T-helper 1 cell (primary cell): ENCODE measurements at places on chromosomes 5 and 9.

DNA sequence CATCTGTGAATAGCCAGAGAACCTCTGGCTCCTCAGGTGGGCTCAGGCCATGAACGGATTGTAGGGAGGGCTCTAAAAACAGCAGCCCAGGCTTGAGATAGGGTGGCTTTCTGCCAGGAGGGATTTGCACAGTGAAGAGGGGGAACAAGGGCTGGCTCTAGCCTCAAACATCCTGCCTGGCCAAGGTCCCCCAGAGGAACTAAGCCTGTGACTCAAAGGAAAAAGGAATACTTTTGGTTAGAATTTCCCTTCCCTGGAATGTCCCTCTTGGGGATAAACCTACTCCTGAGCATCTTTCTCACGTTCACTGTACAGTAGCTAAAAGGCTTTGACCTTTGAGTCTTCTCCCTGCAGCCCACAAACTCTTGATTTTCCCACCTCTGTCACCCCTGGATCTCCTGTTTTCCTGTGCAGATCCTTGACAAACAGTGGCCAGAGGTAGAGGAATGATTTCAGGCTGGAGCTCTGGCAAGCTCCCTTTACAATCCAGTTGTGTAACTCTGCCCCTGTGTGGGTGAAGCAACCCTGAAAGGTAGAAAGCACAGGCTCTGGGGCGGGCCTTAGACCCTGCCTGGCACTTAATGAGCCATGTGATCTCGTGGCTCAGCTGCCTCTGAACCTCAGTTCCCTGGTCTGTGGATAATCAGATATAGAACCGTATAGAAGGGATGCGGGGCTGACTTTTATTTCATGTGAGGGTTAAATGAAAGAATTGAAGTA, 17.4 kb downstream of the SEC61B start:
- no peak for DNase-seq

DNA sequence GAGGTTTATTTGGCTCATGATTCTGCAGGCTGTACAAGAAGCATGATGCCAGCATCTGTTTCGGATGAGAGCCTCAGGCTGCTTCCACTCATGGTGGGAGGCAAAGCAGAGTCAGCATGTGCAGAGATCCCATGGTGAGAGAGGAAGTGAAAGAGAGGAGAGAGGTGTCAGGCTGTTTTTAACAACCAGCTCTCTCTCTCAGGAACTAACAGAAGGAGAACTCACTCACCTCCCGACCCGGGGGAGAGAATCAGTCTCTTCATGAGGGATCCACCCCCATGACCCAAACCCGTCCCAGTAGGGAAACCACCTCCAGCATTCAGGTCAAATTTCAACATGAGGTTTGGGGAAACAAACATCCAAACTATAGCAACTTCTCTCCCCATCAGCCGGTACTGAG, 187.7 kb downstream of the ENC1 start:
- DNase-seq = no peak

- no peak for DNase-seq
Measured at GRCh38 chr9:130143958-130144366, 28.2 kb upstream of the NCS1 start.

DNA sequence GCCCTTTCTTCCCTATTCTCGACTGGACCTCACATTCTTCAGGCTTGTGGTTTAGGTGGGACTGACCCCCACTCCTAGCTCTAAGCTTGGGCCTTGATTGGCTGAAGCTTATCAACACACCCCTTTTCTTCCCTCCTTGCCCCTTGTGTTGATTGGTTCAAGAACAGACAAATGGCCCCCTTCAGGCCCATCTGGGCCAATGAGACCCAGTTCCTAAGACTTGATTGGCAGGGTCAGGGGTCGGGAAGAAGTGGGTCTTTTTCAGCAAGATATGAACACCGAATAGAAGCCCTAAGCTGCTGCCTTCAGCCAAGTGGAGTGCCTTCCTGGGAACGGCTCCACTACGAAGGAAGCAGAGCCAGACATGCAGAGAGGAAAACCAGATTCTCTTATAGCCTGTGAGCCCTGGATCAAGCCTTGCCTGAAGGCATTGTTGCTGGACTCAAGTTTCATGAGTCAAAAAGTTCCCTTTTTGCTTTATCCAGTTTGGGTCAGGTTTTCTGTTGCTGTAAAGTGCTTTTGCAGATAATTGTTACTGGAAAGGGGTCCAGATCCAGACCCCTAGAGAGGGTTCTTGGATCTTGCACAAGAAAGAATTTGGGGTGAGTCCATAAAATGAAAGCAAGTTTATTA, 22.4 kb upstream of the NCS1 start:
- no peak for DNase-seq

- DNase-seq = no peak
Measured at GRCh38 chr9:75417471-75417870, 329.2 kb downstream of the OSTF1 start.

- no peak for DNase-seq
Measured at GRCh38 chr5:67417839-67418238, 221.2 kb upstream of the CD180 start.
